ENCODE measurements at places on chromosomes 6 and 20.

DNA sequence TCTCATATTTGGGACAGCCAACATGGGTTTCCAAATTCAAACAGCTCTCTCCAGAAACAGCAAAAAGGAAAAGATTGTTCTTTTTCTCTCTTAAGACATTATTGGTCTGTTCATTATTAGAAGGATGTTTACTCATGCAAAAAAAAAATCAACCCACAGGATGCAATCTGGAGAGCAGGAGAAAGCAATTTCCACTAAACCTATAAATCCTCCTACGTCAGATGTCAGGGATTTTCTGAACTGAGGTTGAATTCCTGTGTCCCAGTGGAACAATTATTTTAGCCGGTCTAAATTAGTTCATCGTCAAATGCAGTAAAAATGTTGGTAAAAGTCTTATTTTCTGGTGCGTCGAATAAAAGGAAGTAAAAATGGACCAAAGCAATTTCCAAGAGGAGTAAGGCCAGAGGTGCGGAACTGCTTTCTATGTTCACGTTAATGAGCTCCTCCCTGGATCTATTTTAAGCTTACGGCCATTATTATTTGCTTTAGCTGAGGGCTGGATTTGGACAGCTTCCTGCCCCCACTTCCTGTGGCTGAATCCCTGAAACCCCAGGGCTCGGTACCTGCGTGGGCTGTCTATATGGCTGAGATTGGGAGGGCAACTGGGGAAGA is at the start of gene GABRR1:
GABRR1 (minus strand) TSS at position 60 of the 612 bp plus-strand sequence; CDS start at position 24, 36 bp downstream.
- no peak for DNase-seq

- no peak for DNase-seq
Measured at GRCh38 chr6:152220786-152221185, 413.3 kb downstream of the ESR1 start.

- no peak for DNase-seq
Measured at GRCh38 chr6:39289490-39289889, 24.7 kb downstream of the KCNK17 start.

DNA sequence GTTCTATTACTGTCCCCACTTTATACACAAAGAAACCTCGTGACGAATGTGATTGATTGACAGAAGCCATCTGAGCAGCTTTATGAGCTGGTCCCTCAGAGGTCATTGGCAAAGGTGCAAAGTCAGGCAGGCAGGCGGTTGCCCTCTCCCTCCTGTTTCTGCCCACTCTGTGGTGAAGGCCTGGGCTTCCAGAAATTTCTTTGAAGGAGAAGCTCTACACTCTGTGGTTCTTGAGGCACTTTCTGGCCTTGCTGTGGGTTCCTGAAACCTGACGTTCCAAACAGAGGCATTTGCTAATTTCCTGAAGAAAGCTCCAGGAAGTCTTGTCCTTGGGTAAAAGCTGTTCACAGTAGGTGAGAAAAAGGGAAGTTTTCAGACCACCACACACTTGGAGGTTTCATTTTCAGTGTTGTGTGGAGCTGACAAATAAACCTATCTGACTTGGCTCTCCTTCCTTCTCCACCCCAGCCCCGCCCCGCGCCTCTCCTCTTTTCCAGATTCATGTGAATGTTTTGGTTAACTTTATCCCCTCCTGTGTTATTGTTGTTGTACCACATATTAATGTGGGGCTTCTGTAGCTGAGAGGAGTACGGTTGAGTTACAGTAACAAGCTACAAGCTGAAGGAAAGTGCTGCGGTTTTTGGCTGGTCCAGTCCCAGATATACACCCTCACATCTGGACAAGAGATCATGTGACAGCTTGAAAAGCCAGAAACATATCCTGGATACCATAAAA is 274.1 kb downstream of the CLIC5 start:
- no peak for DNase-seq

DNA sequence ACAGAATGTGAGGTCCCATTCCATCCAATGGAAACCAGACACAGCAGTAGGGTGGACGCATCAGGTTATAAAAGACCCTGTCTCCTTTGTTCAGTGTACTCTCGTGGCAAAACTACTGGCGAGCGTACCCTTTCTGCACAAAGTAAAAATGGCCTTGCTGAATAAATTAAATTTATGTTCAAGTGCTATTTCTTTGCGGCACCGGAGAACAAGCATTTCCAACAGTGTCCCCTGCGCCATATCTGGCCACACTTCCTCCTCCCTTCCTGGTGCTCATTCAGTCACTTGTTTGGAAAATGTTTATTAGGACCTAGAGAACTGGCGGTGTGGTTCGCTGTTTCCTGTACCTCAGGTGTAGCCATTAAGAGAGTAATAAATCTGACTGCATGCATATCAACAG is 46.9 kb upstream of the DACT2 start:
- no peak for DNase-seq

DNA sequence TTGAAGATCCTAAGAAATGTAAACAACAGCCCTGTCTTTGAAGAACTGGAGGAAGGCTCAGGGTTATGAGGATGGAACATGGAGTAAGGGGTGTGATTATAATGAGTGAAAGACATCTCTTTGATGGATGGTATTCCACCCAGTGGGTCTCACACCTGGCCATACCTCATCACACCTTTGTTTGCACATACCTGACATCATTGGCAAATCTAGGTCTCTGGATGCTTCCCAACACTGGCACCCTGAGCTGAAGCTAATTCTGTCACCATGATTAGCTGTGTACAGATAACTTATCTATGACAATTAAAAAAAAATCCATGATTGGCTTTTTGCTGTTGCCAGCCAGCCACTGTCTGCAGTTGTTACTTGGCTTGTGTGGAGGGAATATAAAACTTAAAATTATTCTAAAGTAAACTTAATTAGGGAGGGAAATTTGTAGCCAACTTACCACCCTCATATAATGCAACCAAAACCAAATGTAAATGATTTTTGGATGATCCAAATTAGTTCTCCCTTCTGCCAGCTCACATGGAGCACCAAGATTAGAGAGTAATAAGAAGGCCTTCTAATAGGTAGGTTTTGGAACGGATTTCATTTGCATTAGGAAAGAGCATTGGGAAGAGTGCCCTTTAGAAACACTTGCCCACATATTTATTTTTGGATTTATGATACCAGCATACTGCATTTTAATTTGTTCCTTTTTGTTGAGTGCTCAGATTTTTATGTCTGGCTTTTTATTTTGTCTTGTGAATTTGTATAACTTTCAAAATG is 249.5 kb downstream of the SOX4 start:
- no peak for DNase-seq

DNA sequence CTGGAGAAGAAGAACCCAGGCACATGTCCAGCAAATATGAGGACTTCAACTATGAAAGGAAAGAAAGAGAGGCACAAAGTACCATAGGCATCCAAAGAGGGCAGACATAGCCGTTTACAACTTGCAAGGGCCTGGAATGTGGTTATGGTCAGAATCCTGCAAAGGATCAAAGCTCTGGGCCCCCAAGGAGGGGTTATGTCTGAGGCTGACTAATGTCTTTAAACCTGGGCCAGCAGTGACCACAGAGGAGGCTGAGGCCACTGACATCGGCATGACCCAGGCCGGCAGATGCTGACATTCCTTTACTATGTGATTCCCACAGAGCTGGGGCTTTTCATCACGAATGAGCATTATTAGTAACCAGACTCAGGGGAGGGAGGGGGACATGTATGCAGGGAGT is 861.1 kb downstream of the DHX35 start:
- no peak for DNase-seq
